ENCODE measurements at places on chromosomes 13 and 19.

- peak; percentile 59 for DNase-seq
Observed at GRCh38 chr19:48340995-48341394, 15.6 kb downstream of the EMP3 start.

DNA sequence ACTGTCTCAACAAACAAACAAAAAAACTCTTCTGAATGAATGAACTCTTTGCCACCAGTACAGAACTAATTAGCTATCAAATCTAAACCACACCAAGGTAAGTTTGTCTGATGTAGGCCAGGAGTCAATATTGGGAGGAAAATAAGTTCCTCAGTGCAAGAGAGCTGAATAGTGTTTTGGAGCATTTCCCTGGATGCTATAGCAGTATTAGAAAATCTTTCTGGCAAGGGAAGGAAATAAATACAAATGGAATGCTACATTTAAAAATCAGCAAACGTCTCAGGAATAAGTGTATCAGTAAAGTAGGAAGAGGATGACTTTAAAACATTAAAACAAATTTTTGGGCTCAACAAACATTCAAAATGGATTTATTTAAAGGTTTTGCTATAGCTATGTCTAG, 81.3 kb upstream of the TMTC4 start:
- DNase-seq: no peak

GRCh38 chr19:14795078-14795721, 16.8 kb upstream of the ADGRE2 start:
- no peak for DNase-seq

GRCh38 chr13:45228002-45228401, 27.2 kb upstream of the KCTD4 start:
- no peak for DNase-seq

DNA sequence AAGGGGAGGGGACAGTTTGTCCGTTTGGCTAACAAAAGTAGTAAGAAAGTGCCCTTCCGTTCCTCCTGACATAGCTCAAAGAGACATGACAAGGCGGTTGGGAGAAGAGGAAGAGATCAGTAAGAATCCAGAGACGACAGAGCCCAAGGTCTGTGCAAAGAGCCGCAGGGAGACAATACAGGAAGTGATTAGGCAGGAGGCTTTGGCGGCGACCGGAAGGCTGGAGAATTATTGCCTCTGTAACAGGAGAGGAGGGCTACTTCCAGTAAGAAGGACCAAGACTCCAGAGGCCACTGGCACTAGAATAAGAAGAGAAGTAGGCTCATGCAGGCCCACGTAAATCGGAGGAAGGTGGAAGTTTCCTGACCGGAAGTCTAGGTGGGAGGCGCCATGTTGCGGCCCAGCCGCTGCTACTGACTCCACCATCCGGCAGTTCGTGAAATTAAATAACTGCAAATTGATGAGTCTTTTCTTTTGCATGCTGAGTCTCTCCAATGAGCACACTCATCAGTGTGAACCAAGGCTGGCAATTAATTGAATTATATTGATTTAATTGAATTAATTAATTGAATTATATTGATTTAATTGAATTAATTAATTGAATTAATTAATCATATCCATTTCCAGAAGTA, 9.9 kb downstream of the RFX2 start:
- DNase-seq: no peak

DNA sequence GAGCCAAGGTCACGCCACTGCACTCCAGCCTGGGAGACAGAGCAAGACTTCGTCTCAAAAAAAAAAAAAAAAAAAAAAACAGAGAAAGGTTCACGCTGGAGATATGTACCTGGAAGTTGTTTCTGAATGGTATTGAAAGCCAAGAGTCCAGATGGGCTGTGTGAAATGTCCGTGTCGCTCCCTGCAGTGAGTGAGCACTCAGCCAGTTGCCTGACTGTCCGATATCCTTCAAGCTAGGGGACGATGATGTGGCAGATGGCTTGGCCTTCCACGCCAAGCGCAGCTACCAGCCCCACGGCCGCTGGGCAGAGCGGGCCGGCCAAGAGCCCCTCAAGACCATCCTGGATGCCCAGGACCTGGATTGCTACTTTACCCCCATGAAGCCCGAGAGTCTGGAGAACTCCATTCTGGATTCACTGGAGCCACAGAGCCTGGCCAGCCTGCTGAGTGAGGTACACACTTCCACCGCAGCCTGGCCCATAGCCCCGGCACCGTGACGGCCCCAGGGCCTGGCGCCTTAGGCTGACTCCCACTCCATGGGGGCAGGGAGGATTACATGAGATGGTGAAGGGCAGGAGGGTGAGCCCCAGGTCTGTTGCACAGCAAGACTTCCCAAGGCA, 11.7 kb upstream of the OVOL3 start:
- no peak for DNase-seq

DNA sequence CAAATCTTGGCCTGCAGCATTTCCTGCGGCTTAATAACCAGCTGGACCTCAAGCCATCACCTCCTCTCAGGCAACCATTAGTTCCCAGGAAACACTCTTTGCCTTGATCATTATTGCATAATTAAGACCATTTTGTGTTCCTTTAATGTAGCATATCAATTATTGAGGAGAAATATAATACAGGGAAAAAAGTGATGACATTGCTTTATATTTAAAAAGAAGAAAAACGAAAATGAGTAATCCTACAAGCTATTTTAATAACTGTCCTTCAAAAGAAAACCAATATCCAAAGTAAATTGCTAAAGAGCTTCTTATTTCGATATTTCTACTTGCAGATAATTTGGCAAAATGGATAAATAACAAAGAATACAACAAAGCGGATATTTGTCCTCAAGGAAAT, 1084.7 kb downstream of the EFNB2 start:
- DNase-seq: no peak

DNA sequence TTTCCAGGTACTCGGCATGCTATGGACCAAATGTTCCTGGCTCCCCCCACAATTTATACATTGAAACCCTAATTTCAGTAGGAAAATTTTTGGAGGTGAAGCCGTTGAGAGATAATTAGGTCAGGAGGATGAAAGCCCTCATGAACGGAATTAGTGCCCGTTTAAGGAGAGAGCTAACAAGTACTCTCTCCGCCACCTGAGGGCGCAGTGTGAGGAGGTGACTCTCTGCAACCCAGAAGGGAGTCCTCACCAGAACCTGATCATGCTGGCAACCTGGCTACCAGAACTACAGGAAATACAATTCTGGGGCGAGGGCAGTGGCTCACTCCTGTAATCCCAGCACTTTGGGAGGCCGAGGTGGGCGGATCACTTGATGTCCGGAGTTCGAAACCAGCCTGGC, 397.8 kb downstream of the SLITRK5 start:
- DNase-seq: no peak

GRCh38 chr13:108787700-108788414, 158.4 kb downstream of the MYO16 start:
- no peak for DNase-seq

DNA sequence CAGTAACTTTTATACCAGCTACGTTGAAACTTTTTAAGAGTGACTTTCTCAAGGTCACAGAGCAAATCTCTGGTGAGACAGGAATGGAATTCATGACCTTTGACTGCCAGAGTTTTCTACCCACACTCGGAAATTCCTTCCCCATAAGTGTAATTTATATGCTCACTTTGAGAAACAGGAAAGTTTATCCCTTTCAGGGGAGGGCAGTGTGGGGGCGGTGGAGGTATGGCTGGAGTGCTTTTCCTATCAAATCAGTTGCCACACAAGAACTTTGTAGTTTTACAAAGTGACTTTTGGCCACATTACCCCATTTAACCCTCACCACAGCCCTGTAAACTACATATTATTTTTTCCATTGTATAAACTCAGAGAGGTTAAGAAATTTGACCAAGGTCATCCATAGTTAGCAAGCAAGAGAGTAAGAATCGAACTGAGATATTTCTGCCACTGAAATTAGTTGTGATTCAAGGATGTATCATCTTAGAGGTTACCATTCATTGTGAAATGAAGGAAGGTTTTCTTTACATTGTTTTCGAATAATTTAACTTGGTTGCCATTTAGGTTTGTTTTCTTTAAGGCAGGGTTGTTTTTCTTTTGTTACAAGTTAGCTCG, 5.9 kb downstream of the KLF12 start:
- peak; percentile 38 for DNase-seq

DNA sequence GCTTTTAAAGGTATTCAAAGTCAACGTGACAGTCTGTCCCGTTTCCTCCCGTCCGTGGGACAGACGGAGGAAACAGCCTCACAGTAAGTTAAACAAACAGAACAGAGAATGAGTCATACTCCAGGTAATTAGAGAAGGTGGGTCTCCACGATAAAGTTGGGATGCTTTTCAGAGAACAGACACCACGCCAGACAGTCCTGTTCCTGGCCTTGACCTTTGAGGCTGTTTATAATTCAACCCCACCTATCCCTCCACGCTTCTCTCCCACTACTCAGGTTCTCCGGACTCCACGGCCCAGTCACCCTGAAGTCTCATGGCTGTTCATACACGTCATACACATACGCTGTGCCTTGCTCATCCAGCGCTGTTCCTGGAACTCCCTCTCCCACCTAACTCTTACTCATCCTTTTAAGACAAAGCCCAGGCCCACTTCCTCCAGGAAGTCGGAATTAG, 42.5 kb downstream of the ARHGEF18 start:
- peak; percentile 89 for DNase-seq
